ENCODE measurements at places on chromosomes 6 and 20. TPM values are rescaled to one million over a fixed set of nuclear protein-coding genes. Genes with fewer than 3 reads are reported as not detected.

DNA sequence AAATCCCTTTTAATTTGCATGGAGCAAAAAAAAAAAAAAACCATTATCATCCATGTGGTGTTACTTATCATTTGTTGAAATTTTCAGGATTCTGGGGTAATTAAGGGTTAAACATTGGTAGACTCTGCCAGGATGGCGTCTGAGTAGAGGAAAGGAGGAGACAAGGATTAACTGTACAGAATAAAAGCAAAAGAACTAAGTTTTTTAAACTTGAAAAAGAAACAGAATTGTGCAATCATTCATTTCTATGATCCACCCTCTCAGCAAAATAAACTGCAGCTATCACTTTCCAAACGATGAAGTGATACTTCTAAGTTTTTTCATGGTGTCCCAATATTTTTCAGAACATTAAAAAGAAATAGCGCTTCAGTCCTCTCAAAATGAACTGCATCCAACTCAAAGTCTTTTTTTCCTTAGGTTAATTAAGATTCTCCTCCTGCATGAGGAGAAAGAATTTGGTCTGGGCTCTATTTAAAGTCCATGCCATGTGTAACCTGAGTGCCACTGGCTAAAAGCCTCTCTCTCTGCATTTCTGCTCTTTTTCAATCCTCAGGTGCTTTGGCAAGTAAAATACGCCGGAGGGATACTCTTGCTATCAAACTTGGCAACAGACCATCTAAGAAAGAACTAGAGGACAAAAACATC is 69.5 kb upstream of the LTV1 start:
- DNase-seq: no peak

DNA sequence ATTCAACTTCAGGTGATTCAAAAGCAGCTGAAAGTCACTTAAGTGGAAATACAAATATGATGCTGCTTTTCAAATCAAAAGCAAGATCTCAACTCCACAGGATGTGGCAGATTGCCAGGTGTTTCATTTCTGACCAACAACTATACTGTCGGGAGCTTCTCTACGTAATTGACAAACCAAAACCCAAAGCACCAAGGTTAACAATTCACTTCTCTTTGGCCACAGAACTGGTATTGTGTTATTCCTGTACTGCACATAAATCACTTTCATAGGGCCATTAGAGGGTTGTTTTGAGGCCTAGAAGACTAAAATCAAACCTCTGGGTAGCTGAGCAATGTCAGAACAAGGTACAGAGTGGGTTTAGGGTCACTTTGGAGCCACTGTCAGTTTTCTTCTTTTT is 169.7 kb downstream of the HAO1 start:
- no peak for DNase-seq

The GJA1 gene
- 19.4 TPM for total RNA-seq

The LY6G6C gene
- 1.8 TPM for total RNA-seq

The EPHA7 gene
- 3.6 TPM for total RNA-seq

DNA sequence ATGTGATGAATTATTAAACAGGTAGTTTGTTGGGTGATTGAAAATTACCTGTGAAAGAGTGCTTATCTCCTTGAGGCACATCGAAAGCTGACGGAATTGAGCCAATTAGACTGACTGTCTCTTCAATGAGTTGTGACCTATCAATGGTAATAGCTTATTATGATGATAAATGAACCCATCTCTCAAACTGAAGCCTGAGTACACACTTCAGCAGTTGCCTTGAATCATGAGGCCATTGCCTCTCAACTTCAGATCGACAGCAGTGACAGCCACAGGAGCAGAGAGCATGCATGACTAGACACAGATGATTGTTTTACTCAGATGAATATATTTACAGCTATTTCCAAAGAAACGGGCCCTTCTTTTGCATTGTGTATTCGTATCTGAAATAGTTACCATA is 323.9 kb downstream of the LAMA2 start:
- DNase-seq: no peak

- DNase-seq: no peak
These were observed 42.2 kb upstream of the FOXP4 start for GRCh38 chr6:41503827-41504465.

The EFCAB8 gene
- not detected for total RNA-seq

The C20orf144 gene
- total RNA-seq: not detected

Measured in glutamatergic neuron (in vitro differentiated cells).